PC-3 (cell line): ENCODE measurements at places on chromosomes 16 and 17.

- DNase-seq = peak; percentile 91
Measured at GRCh38 chr16:11133344-11133943, 122.6 kb downstream of the SOCS1 start.

- DNase-seq = no peak
Measured at GRCh38 chr17:2835780-2836179, 39.5 kb downstream of the RAP1GAP2 start.

DNA sequence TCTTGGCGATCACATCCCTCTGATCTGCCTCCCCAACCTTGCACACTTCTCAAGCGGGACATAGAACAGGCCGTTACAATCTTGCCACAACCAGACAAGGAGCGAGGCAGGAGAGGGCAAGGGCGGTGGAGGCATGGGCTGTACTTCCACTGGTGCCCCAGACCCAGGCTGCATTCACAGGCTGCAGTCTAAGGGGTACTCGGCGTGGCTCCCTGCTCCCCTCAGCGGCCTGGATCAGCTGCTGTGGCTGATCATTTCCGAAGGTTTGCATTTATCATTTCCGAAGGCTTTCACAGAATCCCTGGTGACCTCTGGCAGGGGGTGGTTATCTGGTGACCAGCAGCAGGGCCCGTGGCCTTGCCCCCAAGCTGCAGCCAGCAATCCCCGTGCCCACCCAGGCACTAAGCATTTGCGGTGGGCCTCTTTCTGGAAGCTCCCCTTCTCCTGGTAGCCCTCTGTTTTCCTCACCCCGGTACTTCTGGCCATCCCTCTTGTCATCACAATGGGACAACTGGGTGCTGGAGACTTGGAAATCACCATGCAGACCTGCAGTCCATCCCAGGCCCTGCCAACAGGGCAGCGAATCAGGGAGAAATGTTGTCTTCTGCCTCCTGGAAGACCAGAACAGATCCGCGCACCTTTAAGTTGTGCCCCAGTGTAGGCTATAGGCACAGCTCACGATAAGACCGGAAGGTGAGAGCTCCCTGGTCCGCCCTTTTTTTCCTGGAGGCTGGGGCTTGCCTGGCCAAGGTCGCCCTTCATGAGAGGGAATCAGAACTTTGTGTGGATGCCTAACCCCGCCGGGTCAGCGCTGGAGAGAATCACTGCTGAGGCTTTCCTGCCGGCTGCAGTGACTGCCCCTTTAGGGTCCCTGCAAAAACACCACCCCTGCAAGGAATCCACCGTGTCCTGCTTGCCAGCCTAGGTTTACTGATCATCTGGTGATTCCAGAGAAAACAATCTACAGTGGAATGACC, 1739.1 kb downstream of the TP53TG3F start:
- DNase-seq = no peak

DNA sequence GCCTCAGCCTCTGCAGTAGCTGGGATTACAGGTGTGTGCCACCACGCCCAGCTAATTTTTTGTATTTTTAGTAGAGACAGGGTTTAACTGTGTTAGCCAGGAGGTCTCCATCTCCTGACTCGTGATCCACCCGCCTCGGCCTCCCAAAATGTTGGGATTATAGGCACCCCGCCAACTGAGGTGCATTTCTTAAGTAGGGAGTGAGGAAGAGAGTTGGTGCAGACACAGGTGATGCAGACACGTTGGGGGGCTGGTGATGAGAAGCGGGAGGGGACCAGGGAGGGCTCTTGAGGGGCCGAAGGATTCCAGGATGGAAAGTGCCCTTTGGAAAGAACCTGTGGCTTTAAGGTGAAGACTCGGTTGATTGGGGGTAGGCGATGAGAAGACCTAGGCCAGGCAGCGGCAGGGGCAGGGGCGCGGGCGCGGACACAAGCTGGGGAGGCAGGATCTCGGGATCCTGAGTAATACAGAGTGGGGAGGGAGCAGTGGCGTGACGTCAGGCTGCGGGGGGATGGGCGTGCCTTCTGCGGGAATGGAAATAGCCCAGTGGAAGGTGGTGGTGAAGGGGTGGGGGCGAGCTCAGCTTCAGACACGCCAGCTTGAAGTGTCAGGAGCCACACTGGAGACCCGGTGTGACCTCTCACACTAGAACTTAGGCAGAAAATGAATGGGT, 2.5 kb upstream of the ATP6V0C start:
- no peak for DNase-seq

DNA sequence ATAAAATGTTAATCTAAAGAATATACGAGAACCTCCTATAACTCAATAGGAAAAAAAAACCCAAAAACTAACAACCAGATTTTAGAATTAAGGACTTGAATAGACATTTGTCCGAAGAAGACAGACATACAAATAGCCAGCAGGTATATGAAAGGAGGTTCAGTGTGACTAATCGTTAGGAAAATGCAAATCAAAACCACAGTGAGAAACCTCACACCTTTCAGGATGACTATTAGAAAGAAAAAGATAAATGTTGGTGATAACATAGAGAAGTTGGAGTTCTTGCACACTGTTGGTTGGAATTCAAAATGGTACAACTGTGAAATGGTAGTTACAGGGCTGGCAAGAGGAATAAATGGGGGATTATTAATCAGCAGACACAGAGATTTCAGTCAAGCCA, 339.0 kb downstream of the TMEM114 start:
- no peak for DNase-seq

GRCh38 chr17:34579979-34580684, 750 bp downstream of the TMEM132E start:
- DNase-seq = no peak

DNA sequence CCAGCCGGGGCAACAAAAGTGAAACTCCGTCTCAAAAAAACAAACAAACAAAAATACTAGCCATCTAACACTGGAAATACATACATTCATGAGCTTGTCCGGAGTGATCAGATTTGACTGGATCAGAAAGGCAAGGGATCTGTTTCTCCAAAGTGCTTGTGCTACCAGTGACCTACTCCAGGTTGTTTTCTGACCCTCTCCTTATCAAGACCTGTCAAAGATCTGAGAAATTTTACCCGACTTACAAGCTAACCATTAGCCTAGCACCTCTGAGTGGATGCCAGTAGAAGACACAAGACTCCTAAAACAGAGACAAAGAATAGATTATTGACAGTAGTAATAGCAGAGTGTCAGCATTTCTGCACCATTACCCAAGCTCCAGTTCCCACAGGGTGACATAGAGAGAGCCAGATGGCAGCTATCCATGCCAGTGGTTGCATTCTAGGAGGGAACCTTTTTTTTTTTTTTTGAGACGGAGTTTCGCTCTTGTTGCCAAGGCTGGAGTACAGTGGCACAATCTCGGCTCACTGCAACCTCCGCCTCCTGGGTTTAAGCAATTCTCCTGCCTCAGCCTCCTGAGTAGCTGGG, 9.8 kb downstream of the ASPA start:
- DNase-seq = no peak

GRCh38 chr17:31758646-31759045, 100.4 kb downstream of the COPRS start:
- no peak for DNase-seq

DNA sequence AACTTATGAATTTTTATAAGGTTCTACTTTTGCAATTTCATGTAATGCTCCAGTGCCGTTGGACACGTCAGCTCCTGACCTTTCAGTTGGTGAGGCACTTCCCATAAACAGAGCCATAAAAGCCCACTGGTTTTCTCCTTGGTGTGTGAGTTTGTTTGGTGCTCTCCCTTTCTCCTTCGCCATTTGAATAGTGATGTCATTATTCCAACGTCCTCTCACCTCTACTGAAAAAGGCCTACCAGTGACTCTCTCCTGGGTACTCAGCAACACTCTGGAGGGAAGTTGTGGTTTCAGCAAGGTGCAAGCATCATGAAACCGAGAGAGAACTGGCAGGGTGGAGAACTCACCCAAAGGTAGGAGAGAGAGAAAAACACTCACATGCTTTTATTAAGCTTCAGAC, 29.6 kb upstream of the HNF1B start:
- DNase-seq = no peak

DNA sequence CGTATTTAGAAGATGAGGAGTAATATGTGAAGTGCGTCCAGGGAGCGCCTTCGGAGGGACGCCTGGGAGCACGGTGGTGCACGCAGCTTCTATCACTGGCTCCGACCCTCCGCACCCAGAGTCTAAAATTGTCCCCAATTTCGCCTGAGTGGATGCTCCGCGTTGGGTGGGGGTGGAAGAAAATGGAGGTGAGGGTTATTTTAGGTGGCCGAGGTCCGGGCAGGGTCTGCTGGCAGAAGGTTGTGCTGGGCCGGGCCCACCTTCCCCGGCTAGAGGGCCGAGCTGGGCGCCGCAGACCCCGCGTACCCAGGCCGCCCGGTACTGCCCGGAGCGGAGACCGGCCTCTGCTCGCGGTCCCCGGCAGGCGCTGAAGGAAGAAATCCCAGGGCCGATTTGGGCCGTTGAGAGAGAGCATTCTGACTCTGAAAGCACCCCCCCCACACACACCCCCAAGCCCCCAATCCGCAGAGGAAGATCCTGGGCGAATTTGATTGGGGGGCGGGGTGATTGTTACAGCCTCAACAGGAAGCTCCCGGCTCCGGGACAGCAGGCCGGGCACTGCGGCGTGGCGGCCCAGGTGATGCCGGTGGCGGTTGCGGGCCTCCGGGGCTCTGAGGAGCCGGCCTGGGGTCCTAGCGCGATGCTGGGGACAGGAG, 3.0 kb downstream of the BAHCC1 start:
- peak; percentile 47 for DNase-seq

DNA sequence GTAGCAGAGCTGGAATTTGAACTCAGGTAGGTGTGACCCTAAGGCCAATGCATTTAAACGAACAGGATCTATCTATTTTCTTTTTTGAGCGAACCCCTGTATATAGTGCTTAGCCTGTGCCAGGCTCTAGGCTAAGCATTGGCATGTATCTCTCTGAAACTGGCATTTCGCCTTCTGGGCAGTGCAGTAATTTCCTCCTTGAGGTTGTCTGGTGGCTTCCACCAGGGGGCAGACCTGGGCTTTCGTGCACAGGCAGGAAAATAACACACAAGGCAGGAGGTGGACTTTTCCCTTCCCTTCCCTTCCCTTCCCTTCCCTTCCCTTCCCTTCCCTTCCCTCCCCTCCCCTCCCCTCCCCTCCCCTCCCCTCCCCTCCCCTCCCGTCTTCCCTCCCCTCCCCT, 34.4 kb upstream of the PRKCB start:
- peak; percentile 66 for DNase-seq

DNA sequence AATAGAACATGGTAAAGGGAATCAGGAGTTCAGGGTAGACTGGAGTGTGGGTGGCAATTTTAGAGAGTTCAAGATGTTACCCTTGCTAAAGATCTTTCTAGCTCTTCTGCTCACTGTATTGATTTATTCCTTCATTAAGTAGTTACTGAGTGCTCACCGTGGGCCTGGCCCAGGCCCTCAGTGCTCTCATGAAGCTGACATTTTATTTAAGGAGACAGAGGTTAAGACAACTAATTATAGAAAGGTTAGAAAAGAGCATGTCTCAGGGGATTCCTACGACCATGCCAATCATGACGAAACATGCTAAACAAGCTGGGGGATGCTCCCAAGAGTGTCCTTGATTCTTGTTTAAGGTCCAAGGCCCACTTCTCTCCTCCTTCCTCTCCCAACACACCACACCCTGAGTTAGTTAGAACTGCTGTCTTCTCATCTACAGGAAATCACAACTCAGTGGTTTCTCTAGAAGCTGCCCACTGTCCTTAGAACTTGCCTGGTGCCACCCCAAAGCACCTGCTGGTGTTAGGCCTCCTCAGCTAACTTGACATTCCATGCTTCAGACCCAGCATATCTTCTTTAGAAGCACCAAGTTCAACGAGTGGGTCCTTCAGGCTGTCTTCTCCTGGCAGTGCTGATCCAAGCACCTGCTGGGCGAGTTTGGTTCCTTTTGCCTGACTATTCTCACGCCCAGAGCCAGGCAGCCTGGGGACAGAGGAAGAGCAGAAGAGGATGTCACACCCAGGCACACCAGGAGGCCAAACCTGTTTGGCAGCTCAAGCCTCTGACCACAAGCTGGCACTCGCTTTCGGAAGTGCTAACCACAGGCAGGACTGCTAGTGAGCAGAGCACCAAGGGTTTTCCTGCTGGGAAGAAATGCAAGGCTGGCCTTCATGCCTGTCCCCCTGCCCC, 79.0 kb downstream of the GAS7 start:
- DNase-seq = peak; percentile 90

- no peak for DNase-seq
Measured at GRCh38 chr17:61466246-61466645, 14.0 kb downstream of the TBX4 start.

GRCh38 chr16:77599793-77600415, 122.4 kb upstream of the NUDT7 start:
- peak; percentile 43 for DNase-seq

- DNase-seq = peak; percentile 69
Measured at GRCh38 chr17:38444151-38444550, 15.9 kb downstream of the ARHGAP23 start.

DNA sequence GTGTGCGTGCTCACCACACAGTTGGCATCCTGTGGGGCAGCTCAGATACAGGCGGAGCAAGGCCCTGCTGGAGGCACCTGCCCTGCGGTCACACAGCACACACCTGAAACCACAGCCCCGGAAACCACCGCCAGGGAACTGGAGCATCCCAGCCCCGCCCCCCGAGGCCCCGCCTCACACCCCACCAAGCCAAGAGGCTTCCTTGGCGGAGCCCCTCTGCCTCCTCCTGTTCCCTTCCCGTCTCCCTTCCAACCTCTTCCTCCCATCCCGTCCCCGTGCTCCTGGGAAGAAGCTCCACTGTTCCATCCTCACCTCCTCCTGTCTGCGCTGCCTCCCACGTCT, 205.5 kb downstream of the NTN1 start:
- no peak for DNase-seq

- no peak for DNase-seq
Measured at GRCh38 chr17:51684214-51684613, 423.9 kb downstream of the UTP18 start.

DNA sequence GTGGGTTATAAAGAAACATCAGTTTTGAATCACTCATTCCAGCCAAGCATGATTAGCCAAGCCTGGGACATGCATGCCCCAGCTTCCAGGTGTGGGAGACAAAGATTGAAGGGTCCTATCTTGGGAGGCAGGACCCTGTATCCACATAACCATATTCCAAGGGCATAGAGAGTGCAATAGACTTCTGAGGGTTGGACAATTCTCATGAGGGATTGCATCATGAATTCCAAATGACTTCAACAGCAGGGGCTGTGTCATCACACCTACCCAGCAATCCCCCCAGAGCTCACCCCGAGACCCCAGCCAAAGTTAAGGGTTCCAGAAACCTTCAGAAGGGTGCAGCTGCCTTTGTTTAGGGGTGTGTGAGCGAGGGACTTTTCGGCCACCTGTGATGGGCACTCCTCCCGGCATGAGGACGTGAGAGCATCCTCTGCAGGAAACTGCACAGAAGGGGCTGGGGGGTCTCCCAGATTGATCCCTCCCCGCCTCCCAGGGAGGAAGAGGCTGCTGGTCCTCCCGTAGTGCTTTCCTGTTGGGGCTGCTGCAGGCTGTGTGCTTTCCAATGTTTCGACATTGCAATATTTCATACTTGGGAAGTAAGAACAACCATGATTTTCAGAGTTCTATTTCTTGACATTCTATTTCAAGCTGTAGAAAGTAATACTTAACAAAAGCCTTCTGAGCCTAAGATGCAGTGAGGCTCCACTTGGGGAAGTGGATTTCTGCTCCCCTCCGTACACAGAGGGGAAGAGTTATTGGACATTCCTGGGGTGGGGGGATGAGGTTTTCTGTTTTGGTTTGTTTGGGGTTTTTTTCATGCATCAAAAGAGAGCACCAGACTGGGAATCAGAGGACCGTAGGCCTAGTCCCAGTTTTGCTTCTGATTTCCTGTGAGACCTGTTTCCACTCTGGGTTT, 13.3 kb upstream of the PITPNM3 start:
- no peak for DNase-seq

GRCh38 chr16:64948056-64948455, 173.8 kb downstream of the CDH11 start:
- no peak for DNase-seq

GRCh38 chr16:4814046-4814445, 11.6 kb upstream of the ROGDI start:
- no peak for DNase-seq

- DNase-seq = no peak
Measured at GRCh38 chr17:13316657-13317056, 285.1 kb downstream of the HS3ST3A1 start.
